ENCODE measurements at places on chromosomes 4 and X. TPM values are rescaled to one million over a fixed set of nuclear protein-coding genes. Genes with fewer than 3 reads are reported as not detected.

GRCh38 chr4:1177274-1178141 is 5.1 kb upstream of the SPON2 start:
- peak; percentile 85 for DNase-seq

- no peak for DNase-seq
These were observed 63.3 kb downstream of the KCNIP4 start for GRCh38 chr4:21885241-21885640.

CPZ gene
- total RNA-seq, result 0.20 TPM

DNA sequence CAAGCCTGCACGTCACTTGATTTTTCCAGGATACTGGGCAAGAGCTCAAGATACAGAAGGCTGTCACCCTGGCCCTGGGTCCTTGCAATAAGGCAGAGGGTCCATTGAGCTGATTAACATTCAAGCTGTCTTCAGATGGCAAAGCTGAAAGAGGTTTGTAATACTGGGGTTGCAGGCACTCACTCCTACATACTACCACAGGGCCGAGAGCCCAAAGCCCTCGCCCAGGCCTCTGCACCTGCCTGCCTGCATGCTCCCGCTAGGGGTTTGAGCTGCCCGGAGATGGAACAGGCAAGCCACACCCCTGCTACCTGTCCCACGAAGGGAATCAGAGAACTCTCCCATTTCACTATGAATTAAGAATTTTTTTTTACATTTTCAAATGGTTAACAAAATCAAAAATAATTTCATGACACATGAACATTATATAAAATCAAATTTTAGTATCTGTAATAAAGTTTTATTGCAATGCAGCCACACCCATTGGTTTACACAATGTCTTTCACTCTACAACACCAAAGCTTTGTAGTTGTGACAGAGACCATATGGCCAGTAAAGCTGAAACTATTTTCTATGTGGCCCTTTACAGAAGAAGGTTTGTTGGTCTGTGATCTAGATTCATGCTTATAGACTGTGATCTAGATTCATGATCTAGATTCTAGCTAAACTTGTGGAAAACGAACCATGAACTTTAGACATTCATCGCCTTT is 530.4 kb upstream of the IGFBP7 start:
- DNase-seq, result no peak

EGFL6 gene
- total RNA-seq, result not detected

- DNase-seq, result peak; percentile 56
These were observed 2.4 kb upstream of the NBDY start for GRCh38 chrX:56726605-56727004.

DMP1 gene
- total RNA-seq, result not detected

ANOS1 gene
- total RNA-seq, result 1.9 TPM

DNA sequence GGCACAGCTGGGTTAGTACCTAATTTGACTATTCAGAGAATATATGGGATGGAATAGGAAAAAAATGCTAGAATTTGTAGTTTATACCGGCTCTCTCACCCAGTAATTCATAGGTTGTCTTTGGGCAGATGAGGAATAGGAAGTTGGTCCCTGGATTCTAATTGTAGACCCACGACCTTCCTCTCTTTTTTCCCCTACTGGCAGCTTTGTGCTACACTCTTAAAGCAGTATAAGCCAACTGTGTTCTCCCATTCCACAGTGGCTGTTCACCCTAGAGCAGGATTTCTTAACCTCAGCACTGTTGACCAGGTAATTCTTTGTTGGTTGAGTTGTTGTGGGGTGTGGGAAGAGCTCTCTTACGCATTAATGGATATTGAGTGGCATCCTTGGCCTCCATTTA is 92.9 kb downstream of the FNIP2 start:
- DNase-seq, result no peak

DNA sequence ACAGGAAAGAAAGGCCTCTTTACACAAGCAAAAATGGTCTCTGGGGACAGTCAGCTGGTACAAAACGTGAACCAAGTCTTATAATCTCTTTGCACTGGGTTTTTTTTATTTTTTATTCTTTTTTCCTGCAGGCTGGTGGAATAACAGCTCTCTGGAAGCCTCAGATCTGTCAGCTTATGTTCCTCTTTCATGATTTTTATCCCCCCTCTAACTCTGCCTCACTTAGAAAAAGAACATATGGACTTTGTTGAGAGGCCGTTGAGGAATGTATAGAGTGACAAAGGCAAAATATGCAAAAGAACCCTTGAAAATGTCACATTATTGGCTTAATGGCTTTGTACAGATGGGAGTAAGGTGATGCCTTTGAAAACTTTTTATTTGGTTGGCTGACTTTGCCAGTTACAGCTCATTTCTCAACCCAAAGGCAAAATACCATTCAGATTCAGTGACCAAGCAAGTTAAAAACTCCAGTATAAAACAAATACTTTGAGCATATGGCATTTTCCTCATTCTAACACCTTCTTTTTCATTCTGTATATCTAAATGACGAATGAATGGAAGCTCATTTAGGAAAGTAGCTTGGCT is 111.1 kb downstream of the RNF150 start:
- peak; percentile 66 for DNase-seq

DNA sequence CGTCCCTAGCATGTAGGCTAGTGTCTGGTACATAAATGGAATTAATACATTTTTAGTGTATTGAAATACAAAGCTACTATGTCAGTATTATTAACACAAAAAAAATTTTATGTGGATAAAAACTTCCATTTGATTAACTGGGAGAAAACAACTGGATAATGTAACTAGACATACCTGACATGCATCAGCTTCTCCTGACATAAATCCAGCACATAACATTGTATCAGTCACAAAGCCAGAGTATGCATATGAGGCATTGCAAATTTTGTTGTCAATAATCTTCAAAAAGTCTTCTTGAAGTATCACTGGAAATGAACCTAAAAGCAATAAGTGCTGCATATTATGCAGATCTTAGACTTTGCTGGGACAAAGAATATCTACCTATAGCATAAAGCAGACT is 16.9 kb downstream of the TMPRSS11B start:
- no peak for DNase-seq

- no peak for DNase-seq
These were observed 166.5 kb upstream of the LDB2 start for GRCh38 chr4:17064959-17065358.

GRCh38 chr4:31045724-31046318 is 325.7 kb downstream of the PCDH7 start:
- DNase-seq, result peak; percentile 32

DNA sequence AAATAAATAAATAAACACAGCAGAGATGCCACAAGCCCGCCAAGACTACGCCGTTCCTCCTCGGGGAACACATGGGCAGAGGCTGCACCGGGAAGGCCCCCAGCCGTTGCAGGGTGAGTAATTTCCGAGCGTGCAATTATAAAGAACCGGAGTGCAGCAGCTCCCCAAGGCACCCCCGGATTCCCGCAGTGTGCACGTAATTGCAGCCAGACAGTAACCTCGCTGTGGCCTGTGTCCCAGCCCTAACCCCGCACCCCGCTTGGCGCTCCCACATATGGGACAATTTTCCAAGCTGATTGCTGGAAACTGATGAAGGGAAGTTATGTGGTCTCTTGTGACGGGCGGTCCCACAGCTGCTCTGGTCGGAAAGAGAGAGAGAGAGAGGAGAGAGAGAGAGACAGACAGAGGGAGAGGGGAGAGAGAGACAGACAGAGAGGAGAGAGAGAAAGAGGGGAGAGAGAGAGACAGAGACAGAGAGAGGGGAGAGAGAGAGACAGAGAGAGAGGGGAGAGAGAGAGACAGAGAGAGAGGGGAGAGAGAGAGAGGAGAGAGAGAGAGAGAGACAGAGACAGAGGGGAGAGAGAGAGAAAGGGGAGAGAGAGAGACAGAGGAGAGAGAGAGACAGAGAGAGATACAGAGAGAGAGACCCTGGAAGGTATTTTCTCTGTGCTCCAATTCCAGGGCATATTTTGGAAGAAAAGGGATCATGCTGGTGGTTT is 275.4 kb downstream of the SHOX start:
- no peak for DNase-seq

LDB2 gene
- total RNA-seq, result 0.35 TPM

- DNase-seq, result no peak
These were observed 75.7 kb downstream of the FAM114A1 start for GRCh38 chr4:38943343-38943742.

HPSE gene
- 3.8 TPM for total RNA-seq

- DNase-seq, result peak; percentile 85
These were observed 105.0 kb upstream of the NR0B1 start for GRCh38 chrX:30414144-30414543.

GRCh38 chrX:65609237-65609636 is 58.2 kb upstream of the MSN start:
- no peak for DNase-seq

DNA sequence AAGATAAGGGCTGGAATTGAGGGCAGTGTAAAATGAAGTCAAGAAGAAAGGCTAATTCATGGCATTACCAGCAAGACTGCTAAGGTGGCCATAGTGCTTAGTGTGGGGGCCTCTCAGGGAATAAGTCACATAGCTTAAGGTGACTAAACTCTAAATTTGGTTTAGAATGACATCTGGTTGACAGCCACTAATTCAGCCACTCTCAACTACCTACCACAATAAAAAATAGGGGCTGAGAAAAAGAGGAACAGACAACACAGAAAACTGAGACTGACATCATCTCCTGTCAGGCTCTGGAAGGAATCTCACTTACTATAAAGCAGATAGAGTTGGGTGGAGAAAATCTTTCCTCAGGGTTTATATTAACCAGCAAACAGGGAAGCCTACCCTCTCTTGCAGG is 96.9 kb downstream of the CHRDL1 start:
- DNase-seq, result no peak

DNA sequence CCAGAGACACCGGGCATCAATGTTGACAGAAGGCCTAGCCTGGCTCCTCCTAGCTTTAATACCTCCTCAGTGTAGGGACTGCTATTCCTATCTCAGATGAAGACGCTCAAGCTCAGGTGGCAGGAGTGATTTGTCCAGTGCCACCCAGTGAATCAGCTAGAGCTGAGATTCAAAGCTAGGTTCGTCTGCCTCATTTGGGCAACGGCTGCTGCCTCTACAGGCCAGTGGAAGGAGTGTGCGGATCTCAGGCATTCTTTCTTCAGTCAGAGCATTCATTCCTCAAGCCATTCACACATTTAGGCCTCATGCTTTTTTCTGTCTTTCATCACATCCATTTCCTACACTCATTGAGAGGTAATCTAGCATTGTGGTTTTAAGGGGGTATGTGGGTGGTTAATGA is 7.3 kb downstream of the TSR2 start:
- DNase-seq, result no peak

NPY2R gene
- total RNA-seq, result not detected

DNA sequence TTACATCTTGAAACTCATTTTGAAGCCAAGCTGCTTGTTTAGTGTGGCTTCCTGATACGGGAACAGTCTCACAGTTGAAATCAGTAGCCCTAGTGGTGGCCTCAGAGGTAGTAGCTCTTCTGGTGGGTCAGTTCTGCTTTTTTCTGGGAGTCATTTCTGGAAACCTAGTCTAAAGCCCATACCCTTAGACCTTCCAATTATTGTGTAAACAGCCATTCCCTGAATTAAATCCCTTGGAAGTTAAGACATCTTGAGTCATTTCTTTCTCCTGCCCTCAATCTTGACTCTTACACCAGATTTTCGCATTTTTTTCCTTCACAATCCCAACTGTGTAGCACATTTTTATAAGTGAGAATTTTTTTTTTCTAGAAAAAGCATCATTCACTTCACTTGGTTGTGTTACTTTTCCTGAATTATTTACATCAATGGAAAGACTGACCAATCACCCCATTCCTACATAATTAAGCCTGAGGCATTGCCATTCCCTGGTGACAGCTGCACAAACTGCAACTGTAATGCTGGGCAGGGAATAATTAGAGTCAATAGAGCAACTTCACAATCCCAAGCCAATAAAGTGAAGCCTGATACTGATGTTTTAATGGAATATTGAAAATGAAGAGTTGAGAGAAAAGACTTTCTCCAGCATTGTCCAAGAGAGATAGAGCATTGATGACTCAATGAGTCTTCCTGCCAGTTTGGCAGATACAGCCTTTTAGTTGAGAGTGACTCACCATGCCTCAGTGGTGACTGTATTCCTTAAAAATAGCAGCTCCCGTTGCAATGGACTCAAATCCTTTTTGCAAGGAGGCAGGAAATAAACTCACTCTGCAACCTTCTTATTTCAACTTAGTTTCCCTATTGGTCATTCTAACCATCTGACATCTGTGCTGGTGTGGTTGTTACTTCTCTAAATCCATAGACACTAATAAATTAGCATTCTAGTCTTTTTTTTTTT is 13.0 kb upstream of the SEPSECS start:
- DNase-seq, result peak; percentile 96

GLUD2 gene
- total RNA-seq, result 3.5 TPM

TLR10 gene
- total RNA-seq, result not detected

POU3F4 gene
- not detected for total RNA-seq

KCND1 gene
- 7.1 TPM for total RNA-seq

GRCh38 chr4:16532240-16532970 is 306.1 kb upstream of the TAPT1 start:
- peak; percentile 92 for DNase-seq

GRCh38 chr4:132269303-132269990 is 879.6 kb upstream of the PCDH10 start:
- no peak for DNase-seq

GPRIN3 gene
- total RNA-seq, result 3.5 TPM

PRRG3 gene
- total RNA-seq, result not detected

PAGE1 gene
- not detected for total RNA-seq

DNA sequence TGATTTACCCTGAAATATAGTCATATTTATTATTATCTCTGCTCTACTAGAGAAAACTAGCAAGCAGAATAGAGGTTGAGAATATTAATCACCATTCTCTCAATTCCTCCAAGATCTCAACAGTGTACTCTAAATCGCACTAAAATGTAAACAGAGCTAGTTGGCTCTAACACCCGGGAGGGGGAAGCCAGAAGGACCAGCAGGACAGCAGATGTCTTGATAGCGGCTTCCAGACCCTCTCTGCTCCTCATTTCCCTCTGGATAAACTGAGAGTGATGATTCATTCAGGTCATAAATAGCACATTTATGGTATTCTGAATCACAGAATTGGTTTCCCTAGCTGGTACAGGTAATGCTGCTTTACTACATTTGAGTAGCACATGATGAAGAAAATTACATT is 82.5 kb downstream of the TBC1D9 start:
- DNase-seq, result no peak

- DNase-seq, result no peak
These were observed 149.7 kb upstream of the MSX1 start for GRCh38 chr4:4709736-4710135.

GRCh38 chr4:8578717-8579116 is 1.5 kb upstream of the GPR78 start:
- DNase-seq, result no peak

SPRY1 gene
- total RNA-seq, result 7.9 TPM

Data from renal cortical epithelial cell (primary cell).